ENCODE measurements at places on chromosomes 12 and 14.

DNA sequence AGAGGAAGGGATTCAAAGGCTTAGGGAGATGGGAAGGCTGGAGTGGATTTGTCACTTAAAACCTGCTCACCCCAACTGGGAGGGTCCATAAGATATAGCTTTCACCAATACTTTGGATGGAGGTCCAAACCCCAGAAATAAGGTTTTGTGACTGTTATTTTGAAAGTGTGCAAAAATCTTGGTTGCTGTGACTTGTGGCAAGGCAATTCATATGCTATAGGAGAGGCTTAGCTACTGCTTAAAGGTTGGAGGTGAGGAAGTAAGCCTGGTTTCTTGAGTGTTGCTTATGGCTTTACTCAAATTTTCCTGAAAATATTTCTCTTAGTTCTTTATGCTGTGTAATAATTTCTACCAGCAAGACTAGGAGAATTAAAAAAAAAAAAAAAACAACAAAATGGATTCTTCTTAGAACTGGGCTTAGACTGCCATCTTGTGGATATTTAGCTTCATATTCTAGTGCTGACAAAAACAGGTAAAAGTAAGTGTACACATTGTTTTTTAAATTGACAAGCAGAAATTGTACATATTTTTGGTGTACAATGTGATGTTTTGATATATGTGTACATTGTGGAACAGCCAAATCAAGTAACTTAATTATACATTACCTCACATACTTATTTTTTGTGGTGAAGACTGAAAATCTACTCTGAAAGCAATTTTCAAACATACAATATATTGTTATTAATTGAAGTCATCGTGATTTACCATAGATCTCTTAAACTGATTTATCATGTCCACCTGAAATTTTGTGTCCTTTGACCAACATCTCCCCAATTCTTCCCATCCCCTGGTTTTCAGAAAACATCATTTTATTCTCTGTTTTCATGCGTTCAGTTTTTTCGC, 23.0 kb downstream of the PDE6H start:
- peak; percentile 84 for DNase-seq

- no peak for DNase-seq
These were observed 43.2 kb downstream of the RFX4 start for GRCh38 chr12:106625976-106626375.

GRCh38 chr12:115468087-115468510, 784.1 kb upstream of the TBX3 start:
- no peak for DNase-seq

DNA sequence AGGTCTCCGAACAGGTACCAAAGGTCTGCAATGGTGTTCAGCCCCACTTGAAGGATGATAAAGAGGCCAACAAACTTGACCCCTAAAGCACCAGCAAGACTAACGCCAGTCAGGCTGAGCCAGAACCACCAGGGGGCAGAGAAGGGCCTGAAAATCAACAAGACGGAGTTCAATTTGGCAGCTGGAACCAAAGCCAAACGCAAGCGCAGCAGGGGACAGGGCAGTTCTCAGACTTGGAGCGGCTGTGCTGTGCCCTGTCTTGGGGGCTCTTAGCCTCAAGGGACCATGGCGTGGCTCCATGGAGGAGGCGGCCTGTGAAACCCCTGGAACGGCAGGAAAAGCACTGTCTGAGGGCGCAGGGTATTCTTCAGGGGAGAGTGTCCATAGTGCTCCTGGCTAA, 19.6 kb downstream of the POMT2 start:
- DNase-seq: peak; percentile 70

DNA sequence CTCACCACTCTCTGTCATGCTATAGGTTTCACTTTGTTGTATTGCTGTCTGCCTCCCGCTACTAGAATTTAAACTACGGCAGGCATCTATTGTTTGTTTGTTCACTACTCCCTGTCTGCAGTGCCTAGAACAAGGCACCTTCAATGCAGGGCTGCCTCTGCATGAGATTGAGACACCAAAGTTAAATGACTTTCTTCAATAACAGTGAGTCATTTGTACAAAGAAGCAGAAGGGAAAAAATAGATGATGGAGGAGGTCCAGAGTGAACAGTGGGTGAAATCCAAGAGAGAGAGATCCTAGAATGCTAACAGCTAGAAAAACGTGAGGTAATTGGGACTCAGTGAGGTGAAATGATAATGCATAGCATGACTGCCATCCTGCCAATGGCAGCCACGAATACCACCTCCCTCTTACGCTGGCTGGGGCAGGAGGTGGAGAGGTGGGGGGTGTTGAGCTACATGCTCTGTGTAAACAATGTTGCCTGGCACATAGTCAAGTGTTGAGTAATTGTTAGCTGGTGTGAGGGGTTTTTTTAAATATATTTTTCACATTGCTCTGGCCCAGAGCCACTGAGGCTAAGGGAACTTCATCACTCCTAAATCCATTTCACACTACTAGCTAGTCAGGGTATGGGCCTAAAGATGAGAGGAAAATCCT, 367.6 kb downstream of the RPS29 start:
- DNase-seq: no peak

DNA sequence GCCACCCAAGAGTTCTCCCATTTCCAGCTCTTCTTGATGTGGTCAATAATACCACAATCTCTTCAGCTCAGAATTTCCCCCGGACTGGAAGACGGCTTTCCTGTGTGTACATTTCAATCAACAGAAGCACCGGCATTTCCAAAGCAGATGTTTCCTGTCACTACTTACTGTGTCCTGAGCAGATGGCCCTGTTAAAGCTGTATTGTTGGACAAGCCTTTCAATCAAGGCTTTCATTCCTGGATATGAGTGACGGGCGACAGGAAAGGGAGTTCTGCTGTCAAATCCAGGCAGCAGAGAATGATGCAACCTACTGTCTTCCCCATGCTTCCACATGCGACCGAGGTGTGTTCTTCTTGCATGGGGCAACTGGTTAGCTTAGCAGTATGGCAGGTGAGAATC, 76.4 kb upstream of the CCDC60 start:
- DNase-seq: no peak

DNA sequence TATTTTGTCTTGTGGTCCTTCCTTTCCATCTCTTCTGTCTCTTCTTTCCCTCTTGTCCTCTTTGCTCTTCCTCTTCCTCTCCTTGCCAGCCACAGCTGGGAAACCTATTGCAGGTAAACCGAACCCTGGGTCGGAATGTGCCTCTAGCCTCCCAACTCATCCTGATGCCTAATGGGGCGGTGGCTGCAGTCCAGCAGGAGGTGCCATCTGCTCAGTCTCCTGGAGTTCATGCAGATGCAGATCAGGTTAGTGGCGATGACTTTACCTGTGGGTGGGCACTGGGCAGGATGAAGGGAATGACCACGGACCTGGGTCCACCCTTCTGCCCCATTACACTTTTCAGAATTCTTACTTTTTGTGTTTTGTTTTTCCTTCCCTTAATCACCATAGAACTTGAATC, 8.2 kb downstream of the PHC1 start:
- DNase-seq: no peak

GRCh38 chr12:51196547-51196946, 21.3 kb downstream of the POU6F1 start:
- DNase-seq: no peak

DNA sequence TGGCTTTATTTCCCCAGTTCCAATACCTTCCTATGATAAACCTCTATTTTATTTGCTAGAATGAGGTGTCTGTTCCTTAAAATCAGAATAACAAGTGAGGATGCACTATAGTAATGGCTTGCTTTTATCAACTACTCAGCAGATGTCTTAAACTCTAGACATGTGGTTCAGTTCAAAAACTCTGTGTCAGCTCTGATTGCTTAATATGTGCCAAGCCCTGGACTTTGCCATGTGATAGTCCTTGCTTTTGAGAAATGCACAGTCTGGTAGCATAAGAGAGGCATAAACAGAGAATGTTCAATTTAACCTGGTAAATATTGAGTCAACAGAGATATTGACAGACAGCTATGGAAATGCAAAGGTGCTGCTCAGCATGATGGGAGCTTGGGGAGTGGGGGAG, 254.8 kb downstream of the PDZRN4 start:
- DNase-seq: no peak

DNA sequence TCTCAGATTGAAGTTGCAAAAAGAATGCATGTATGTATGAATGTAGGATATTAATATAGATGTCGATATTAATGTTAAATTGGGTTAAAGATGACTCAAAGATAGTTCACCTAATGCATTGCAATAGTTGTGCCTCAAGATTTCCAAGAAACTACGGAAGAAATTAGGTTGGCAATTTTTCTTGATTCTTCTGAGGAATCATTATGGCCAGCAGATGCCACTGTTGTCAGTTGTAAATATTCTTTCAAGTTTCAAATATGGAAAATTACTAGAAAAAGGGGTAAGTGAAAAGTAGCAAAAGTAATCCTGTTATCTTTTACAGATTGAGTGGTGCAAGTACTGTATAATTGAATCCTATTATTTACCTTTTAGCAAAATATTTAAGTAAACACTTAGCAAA, 202.1 kb downstream of the ADAMTS20 start:
- DNase-seq: no peak

DNA sequence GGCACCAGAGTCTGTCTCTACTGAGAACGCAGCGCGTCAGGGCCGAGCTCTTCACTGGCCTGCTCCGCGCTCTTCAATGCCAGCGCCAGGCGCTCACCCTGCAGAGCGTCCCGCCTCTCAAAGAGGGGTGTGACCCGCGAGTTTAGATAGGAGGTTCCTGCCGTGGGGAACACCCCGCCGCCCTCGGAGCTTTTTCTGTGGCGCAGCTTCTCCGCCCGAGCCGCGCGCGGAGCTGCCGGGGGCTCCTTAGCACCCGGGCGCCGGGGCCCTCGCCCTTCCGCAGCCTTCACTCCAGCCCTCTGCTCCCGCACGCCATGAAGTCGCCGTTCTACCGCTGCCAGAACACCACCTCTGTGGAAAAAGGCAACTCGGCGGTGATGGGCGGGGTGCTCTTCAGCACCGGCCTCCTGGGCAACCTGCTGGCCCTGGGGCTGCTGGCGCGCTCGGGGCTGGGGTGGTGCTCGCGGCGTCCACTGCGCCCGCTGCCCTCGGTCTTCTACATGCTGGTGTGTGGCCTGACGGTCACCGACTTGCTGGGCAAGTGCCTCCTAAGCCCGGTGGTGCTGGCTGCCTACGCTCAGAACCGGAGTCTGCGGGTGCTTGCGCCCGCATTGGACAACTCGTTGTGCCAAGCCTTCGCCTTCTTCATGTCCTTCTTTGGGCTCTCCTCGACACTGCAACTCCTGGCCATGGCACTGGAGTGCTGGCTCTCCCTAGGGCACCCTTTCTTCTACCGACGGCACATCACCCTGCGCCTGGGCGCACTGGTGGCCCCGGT, at the start of gene PTGDR:
TSS of gene PTGDR (plus strand) at position 198 of the 778 bp plus-strand sequence. CDS start at position 315, 117 bp downstream.
- no peak for DNase-seq

DNA sequence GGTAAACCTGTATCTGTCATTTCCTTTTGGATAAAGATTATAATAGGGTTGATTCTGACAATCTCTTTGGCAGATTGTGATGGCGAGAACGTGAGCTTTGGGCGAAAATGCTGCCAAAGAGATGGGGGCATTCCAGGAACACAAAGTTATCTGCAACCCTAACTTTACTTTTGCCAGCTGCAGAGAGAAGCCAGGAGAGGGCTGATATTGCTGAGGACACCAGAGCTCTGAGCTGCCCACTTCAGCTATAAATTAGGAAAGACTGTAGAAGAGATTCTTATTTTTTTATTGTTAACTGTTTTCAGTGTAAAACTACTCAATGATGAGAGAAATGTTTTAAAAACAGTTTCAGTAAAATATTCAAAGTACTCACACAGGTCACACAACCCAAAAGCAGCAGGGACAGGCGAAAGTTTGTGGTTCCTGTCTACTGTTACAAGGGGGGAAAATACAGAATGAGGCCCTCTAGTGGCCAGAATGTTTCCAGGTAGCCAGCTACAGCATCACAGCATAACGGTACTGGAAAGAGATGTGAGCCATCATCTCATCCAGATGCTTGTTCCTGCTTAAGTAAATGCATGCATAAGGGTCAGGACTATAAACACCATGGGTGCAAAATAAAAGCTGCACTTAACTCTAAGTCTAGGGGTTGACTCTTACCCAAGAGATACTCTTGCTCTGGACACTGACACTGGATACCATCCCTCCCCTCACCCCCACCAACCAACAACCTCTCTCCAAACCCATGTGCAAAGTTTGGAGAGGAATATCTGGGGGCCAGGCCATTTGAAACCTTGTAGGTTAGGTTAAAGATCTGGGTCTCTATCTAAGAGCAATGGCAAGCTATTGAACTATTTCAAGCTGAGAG, 498.4 kb downstream of the RMST start:
- DNase-seq: peak; percentile 3

GRCh38 chr14:99164712-99165111, 107.3 kb downstream of the BCL11B start:
- DNase-seq: no peak

DNA sequence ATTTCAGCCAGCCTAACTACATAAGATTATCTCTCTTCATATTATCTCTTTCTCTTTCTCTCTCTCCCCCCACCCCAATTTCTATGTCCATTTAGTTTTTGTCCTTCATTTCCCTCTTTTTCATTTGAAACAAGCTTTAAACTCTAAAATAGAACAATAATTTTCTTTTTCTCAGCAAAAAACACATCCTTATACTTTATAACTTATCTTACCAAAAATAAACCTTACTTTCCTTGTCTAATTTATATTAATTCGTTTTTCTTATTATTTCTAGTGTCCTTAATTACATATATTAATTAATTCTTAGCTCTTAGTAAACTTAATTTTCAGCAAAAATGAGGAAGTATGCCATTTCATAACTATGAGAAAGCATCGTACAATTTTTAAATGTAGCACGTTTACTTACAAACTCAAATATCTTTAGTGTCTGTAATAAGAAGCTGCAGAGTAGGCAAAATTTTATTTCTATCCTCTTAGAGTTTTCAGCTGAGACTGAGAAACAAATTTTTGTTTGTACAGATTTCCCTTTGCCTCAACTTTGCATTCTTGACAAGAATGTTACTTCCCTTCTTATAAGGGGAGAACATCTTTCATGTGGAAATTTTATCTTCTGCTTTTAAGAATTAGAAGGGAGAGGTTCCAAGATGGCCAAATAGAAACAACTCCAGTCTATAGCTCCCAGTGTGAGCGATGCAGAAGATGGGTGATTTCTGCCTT, 65.1 kb upstream of the ST8SIA1 start:
- DNase-seq: no peak

DNA sequence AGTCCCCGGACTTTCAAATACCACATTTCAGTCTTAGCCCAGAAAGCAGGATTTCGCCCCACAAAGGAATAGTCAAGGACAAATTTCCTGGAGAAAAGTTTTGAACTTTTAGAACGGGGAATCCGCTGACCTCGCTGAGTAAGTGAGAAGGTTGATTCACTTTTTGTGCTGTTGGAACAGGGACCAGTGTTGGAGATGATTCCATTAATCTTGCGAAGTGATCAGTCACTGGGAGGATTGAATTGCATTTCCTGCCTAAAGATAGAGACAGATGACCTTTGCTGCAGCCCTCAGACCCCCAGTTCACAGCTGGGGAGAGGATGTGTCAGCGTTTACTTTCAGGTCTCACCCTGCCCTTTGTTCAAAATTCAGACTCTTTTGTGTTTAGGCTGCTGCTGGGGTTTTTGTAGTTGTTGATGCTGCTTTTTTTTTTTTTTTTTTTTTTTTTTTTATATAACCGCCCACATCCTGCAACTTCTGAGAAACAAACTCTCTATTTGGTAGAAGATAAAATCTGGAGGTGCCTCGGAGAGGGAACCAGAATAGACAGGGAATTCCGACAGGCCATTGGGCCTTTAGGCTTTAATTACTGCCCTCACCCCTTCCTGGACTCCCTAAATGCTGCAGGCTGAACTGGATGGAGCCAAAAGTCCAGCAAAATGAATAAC, 9.8 kb upstream of the KDM2B start:
- DNase-seq: no peak

- no peak for DNase-seq
These were observed 7.2 kb downstream of the CD9 start for GRCh38 chr12:6207259-6207925.

GRCh38 chr14:54447231-54447692, 6.1 kb upstream of the CNIH1 start:
- DNase-seq: no peak

GRCh38 chr12:54857406-54857805, 3.1 kb downstream of the MUCL1 start:
- no peak for DNase-seq
